ENCODE measurements at places on chromosomes 6 and 20. TPM values are rescaled to one million over a fixed set of nuclear protein-coding genes. Genes with fewer than 3 reads are reported as not detected.

DNA sequence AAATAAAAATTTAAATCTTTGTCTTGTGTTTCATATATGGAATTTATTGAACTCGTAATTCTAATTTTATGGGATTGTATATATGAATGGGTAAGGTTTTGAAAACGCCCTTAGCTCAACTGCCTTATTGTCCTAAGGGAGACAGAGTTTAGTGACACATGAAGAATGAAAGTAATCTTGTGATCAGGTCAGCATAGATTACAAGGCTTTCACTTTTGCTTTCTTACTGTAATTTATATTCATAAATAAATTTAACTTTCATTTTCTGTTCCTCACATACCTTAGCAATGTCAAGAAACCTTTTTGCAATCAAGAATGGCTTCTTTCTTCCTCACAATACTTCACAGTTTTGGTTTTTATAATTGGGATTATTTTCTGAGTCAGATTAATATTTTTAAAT lies 14.4 kb downstream of the KPNA5 start:
- DNase-seq = no peak

DNA sequence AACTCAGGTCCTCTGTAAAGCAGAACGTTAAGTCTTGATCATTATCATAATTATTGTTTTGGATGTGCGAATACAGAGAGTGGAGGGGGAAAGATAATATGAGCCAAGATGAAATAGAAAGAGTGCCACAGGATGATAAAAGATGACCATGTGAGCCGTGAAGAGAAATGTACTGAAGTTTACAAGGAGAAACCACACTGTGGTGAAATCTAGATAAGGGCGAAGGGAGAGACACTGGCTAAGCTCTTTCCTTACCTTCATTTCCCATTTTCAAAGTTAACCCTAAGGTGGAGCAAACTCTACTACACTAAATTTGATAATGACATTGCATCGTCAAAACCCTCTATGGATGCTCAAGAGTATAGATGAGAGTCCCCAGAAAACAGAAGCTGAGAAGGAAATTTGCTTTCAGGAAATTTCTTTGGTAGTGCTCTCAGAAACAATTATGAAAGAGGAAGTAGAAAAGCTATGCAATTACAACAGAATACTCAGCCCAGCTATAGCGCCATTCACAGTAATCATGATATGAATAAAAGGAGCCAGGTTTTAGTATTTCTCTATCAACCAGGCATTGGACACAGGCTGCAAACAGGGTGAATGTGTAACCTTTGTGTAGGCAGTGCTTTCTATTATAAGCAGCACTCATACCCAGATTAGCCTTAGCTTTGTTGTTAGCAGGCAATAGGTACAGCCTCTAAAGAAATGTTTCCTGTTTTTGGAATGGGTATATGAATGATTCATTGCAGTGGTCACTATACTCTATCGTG lies 1080.7 kb downstream of the GRIK2 start:
- no peak for DNase-seq

GRCh38 chr6:111585974-111586315 lies 19.7 kb downstream of the TRAF3IP2 start:
- DNase-seq = no peak

- no peak for DNase-seq
Observed at GRCh38 chr20:50481741-50482140, 28.4 kb upstream of the PTPN1 start.

- no peak for DNase-seq
Observed at GRCh38 chr6:29924287-29924686, 18.0 kb upstream of the HLA-A start.

- DNase-seq = no peak
Observed at GRCh38 chr20:3658716-3659491, 4.3 kb downstream of the GFRA4 start.

DNA sequence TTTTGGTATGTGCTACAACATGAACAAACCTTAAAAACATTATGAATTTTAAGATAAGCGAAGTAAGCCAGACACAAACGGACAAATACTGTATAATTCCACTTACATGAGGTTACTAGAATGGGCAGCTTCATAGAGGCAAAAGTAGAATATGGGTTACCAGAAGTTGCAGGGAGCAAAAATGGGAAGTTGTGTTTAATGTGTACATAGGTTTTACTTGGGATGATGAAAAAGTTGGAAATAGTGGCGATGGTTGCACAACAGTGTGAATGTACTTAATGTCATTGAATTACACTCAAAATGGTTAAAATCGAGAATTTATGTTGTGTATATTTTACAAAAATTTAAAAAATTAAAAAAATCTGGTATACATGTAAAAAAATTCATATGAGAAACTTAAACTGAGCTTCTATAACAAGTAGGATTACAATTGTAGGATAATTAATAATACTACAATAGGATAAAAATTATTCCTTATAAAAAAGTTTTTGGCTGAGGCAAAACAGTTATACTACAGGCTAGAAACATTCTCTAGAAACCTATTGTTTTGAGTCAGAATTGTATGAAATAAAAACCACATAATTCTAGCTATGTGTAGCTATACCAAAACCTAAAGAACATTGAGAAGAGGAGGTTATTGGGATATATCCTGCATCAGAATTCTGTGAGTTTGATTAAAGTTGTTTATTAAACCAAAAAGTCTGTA lies 24.8 kb upstream of the DYNLRB1 start:
- no peak for DNase-seq

- no peak for DNase-seq
Observed at GRCh38 chr6:56430629-56431600, 183.5 kb upstream of the COL21A1 start.

DNA sequence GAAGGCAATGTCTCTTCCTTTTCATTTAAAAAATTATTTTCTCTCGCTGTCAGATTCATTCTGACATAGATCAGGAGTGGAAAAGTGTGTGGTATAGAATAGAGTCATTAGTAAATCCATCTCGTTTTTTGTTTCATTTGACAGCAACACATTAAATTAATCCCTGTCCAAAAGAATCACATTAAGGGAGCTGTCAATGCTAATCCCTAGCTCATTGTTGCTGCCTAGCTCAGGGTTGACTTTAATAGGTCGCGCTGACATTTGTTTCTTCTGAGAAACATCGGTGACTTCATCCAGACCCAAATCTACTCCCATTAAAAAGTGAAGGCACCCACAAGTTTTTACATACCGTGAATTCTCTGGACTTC lies 25.4 kb upstream of the MAP3K7 start:
- DNase-seq = no peak

DNA sequence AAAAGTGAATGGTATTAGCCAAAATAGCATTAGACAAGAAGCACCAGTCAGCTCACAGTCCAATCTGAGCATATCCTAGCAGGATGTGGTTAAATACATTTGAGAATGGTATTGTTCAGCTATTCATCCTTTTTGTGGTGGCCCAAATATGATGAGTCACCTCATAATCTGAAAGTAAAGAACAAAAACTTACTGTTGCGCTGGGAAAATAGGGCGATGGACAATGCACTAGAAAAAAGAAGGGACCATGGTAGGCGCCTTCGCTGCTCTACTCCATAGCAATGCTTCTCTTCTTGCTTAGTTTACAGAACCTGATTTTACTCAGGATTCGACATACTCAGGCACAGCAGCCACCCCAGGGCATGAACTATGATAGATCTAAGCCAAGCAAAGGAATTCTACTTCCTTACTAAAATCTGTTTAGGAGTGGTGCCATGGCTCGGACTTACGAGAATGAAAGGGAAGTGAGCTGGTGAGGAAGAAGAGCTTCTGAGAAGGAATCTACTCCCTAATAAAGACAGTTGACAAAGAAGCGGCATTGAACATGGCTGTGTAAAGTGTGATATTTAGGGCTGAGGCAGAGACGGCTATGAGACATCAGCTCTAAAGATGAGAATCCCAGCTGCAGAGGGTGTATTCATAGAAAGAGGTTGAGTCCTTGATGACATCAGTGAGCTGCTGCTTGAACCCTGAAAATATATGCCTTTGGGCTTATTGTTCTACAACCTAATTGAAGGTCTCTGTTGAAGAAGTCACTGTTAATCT lies 16.6 kb upstream of the FBXO9 start:
- DNase-seq = no peak

GRCh38 chr6:136066005-136066404 lies 184.1 kb downstream of the MTFR2 start:
- DNase-seq = no peak

DNA sequence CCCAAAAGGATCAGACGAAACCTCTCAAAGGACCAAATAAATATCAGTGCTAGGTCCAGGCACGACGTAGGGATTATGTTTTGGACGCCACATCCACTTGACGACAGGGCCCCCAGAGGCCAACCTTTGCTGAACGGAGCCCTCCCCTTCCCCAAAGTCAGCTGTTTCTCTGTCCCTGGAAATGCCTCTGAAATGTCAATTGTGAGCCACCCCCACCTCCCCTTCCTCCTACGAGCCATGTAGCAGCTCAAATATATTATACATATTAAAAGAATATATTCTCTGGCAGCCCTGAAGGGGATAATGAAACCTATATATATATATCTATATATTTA lies 39.6 kb upstream of the BLCAP start:
- DNase-seq = no peak

- no peak for DNase-seq
Observed at GRCh38 chr6:100460650-100461204, 4.0 kb downstream of the SIM1 start.

DNA sequence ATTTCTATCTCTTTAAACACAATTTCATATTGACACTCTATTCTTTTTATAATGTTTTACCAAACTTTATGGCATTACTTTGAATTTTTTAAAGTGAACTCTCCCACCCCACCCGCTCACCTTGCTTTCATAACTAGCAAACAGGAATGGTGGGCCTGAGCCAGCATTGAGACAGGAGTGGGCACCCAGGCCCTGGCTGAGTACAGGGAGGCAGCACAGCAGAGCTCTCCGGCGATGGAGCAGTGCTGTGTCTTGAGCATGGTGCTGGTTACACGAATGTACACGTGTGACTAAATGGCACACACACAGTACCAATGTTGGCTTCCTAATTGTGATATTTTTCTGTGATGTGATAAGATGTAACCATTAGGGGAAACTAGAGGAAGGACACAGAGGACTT lies 4.5 kb downstream of the CST11 start:
- no peak for DNase-seq

GRCh38 chr6:30515106-30515505 lies 25.8 kb downstream of the HLA-E start:
- no peak for DNase-seq

DNA sequence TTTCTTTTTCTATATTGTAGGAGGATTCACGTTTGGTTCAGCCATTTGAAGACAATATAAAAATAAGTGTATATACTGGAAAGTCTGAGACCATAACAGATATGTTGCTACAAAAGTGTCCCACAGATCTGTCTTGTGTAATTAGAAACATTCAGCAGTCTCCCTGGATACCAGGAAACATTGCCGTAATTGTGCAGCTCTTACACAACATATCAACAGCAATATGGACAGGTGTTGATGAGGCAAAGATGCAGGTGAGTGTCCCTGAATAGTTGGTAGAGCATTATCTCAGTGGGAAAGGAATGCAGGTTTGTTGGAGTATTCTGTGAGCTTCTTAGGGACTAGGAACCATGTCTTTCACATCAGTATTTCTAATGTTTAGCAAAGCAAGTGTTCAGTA lies 18.3 kb upstream of the ADGRF4 start:
- no peak for DNase-seq

GRCh38 chr6:168162366-168162765 lies 83.4 kb upstream of the FRMD1 start:
- no peak for DNase-seq

DNA sequence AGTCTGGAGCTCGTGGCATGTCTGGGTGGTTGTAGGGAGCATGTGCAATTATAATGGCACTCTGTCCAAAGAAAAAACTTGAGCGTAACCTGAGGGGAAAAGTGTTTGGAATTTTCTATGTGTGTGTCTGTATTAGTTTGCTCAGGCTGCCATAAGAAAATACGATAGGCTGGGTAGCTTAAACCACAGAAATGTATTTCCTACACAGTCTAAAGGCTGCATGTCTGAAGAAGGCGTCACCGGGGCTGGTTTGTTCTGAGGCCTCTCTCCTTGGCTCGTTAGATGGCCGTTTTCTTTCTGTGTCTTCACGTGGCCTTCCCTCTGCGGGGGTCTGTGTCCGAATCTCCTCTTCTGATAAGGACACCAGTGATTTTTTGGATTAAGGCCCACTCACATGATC lies 59.0 kb downstream of the IGF2R start:
- DNase-seq = no peak

- DNase-seq = no peak
Observed at GRCh38 chr6:105401247-105402089, 1.4 kb downstream of the PREP start.

DNA sequence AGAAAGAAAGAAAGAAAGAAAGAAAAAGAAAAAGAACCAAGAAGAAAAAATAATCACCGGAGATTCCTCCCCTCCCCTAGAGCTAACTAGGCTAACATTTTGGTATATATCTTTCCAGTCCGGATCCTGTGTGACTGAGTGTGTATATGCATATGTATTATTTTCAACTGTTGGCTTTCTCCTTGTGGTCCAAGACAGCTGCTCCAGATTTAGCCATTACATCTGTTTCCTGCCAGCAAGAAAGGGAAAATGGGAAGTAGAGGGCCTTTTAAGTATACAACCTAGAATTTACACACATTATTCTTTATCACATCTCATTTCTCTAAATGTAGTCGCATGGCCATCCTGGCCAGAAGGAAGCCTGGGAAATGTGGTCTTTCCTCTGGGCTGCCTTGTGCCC lies 15.2 kb downstream of the SLC52A3 start:
- no peak for DNase-seq

- DNase-seq = no peak
Observed at GRCh38 chr6:96460052-96460700, 61.4 kb upstream of the UFL1 start.

GRCh38 chr20:51223183-51223720 lies 200.3 kb upstream of the KCNG1 start:
- DNase-seq = no peak

FHL5 gene
- total RNA-seq = 9.6 TPM

ZC2HC1B gene
- total RNA-seq = not detected

C20orf202 gene
- not detected for total RNA-seq

OR2B6 gene
- total RNA-seq = not detected

DEFB114 gene
- not detected for total RNA-seq

STK38 gene
- total RNA-seq = 20.8 TPM

NKX2-2 gene
- not detected for total RNA-seq

MYL9 gene
- total RNA-seq = 2,055 TPM

LCA5 gene
- 3.0 TPM for total RNA-seq

RAET1L gene
- not detected for total RNA-seq

HAO1 gene
- total RNA-seq = not detected
